Neural progenitor cell (in vitro differentiated cells): ENCODE measurements at places on chromosomes 3 and 15. TPM values are rescaled to one million over a fixed set of nuclear protein-coding genes. Genes with fewer than 3 reads are reported as not detected.
A peak's percentile ranks its signal among the peaks of the same experiment; 100 is the strongest.

- H3K27me3 ChIP-seq: no peaks in the 10 kb centered on the region
- H3K4me1 ChIP-seq: no peaks in the 10 kb centered on the region
- no peaks in the 10 kb centered on the region for H3K36me3 ChIP-seq
- DNase-seq: no peak
- H3K27ac ChIP-seq: no peak overlapping the region
Observed at GRCh38 chr3:14876921-14877333, 58.2 kb downstream of the FGD5 start.

DNA sequence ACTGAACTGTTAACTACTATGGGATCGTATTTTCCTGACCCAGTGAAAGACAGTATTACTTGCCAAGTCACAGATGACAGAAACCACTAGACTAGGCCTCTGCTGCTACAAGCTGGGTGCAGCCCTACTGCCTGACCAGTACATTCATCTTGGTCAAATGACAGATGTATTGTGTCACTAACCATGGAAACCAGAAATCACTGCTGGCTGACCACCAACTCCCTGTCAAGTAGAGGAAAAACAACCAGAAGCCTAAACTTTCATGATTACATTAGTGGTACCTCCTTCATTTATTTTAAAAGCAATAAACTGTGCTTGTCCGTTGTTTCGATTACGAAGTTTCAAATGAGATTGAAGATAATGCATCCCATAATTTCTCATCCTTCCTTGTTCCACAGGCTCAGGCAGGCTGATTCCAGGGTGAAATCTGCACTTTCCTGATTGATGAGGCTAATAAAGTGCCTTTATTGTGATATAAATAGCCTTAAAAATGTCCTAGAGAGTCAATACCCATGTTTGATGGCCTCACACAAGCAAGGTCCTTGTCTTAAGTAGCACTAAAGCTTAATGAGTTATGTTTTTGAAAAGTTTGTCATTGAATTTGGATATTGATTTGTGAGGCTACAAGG lies 309.7 kb downstream of the LSAMP start:
- H3K4me3 ChIP-seq: no peak overlapping the region
- DNase-seq: no peak
- H3K4me1 ChIP-seq: no peaks in the 10 kb centered on the region
- no peak overlapping the region for H3K27ac ChIP-seq
- no peaks in the 10 kb centered on the region for H3K27me3 ChIP-seq

GRCh38 chr15:65369651-65370050 lies 8.2 kb downstream of the IGDCC3 start:
- peaks cover 63% of the 10 kb centered on the region for H3K4me1 ChIP-seq
- no peak for DNase-seq

GRCh38 chr3:106745344-106746168 lies 631.7 kb upstream of the CCDC54 start:
- no peak overlapping the region for H3K4me3 ChIP-seq
- H3K27ac ChIP-seq: no peak overlapping the region
- no peaks in the 10 kb centered on the region for H3K36me3 ChIP-seq
- H3K4me1 ChIP-seq: no peaks in the 10 kb centered on the region

GRCh38 chr15:76642671-76643070 lies 262.5 kb downstream of the SCAPER start:
- no peak overlapping the region for H3K4me3 ChIP-seq
- H3K36me3 ChIP-seq: no peaks in the 10 kb centered on the region
- no peak overlapping the region for H3K27ac ChIP-seq

GRCh38 chr15:58303236-58303635 lies 128.6 kb upstream of the LIPC start:
- peaks cover 22% of the 10 kb centered on the region for H3K4me1 ChIP-seq
- DNase-seq: no peak
- no peaks in the 10 kb centered on the region for H3K27me3 ChIP-seq
- no peak overlapping the region for H3K4me3 ChIP-seq

DNA sequence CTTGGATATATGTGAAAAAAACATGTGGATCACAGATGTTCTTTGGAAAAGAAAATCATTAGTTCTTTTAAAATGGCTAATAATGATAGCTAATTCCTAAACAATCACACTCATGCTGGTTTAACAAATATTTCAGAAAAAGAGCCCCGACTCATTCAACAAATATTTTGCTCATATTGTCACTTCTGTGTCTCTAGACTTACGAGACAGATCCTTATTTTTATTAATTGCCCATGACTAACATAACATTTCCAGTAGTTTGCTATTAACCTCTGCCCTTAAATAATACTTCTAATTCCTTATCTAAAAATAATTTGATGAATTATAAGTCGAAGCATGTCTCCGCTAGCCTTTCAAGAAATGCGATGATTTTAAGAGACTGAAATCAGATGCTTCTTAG lies 70.4 kb downstream of the SATB1 start:
- DNase-seq: no peak
- H3K36me3 ChIP-seq: no peaks in the 10 kb centered on the region
- no peak overlapping the region for H3K4me3 ChIP-seq

DNA sequence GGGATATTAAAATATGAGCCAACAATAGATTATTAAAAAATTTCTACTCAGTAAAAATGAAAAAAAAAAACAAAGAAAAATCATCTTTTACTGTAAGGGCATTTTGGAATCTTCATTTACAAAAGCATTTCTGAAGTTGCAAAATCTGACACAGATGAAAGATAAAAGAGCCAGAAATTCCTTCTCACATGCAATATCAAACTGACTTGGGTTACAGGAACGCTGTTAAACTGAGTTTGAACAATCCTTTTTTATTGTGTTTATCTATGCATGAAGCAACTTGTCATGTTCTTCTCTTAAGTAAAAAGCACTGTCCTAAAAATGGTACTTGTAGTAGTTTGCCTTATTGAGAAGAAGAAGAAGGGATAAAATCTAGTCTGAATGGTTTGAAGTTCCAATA lies 468.5 kb upstream of the KCNMB2 start:
- no peak for DNase-seq
- no peaks in the 10 kb centered on the region for H3K27me3 ChIP-seq
- H3K36me3 ChIP-seq: no peaks in the 10 kb centered on the region
- H3K27ac ChIP-seq: no peak overlapping the region
- no peak overlapping the region for H3K4me3 ChIP-seq
- peaks cover 8% of the 10 kb centered on the region for H3K4me1 ChIP-seq

DNA sequence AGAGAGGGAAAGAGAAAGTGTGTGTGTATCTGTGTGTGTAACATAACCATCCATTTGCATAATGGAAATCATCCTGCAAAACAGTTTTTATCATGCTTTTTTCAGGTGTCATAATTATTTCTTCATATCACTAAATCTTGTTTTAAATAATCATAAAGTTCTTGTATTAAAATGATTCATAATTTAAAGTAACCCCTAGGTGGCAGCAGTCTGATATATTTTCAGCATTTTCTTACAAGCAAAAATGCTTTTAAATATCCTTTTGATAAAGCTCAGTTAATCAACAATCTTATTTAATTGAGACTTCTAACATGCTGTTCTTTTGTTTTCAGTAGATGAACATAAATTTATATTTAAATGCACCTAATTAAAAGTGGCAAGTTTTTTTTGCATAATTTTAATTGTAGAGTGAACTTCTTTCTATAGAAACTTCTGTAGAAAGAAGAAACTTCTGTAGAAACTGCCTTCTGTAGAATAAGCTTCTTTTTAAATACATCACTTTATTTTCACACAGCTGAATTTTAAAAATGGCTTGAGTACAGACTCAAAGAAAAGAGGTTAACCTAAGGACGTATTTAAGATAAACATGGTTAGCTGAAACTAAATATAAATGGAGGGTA lies 72.5 kb downstream of the OPA1 start:
- DNase-seq: no peak
- H3K4me3 ChIP-seq: no peak overlapping the region
- no peaks in the 10 kb centered on the region for H3K27me3 ChIP-seq
- H3K4me1 ChIP-seq: peaks cover 9% of the 10 kb centered on the region
- no peak overlapping the region for H3K27ac ChIP-seq
- H3K36me3 ChIP-seq: peaks cover 22% of the 10 kb centered on the region

DNA sequence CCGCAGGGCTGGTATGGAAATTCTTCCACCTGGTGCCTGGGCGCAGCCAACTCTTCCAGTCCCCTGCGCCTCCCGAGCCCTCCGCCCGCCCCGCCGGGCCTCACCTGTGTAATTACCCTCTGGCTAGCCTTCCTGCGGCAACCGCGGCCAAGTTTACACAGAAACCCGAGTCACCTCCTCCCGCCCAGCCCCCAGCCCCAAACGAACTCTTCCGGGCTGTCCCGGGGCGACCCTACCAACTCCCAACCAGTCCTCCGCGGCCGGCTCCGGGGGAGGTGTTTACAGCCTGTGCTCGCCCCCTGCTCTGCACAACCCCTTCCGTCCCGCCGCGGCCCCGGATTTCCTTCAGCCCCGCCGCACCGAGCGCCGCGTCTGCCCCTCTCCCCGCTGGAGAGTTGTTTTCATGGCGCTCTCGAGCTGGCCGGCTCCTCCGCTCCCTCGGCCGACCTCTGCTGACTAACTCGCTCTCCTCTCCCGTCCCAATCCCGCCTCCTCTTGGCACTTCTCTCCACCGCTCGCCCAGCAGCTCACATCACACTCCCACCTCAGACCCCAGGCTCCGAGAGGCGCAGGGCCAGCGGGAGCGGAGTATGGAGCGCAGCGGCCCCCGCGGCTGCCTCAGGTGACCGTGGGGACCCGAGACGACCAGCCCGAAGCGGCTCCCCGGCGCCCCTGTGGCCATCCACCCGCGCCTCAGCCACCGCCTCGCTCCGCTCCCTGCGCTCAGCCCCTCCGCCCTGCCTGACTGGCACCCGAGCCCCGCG lies 538 bp downstream of the ATOSA start:
- peaks cover 19% of the 10 kb centered on the region for H3K27me3 ChIP-seq
- peak overlapping the region; percentile 88 for H3K4me3 ChIP-seq
- H3K27ac ChIP-seq: peak overlapping the region; percentile 55
- no peaks in the 10 kb centered on the region for H3K36me3 ChIP-seq
- peaks cover 16% of the 10 kb centered on the region for H3K4me1 ChIP-seq
- DNase-seq: peak; percentile 82

GRCh38 chr3:18758047-18758704 lies 333.0 kb upstream of the SATB1 start:
- no peaks in the 10 kb centered on the region for H3K4me1 ChIP-seq
- no peaks in the 10 kb centered on the region for H3K27me3 ChIP-seq
- peak; percentile 80 for DNase-seq
- H3K27ac ChIP-seq: no peak overlapping the region

GRCh38 chr15:72887376-72887775 lies 103.8 kb upstream of the ADPGK start:
- no peaks in the 10 kb centered on the region for H3K4me1 ChIP-seq
- DNase-seq: no peak
- no peaks in the 10 kb centered on the region for H3K27me3 ChIP-seq
- H3K27ac ChIP-seq: no peak overlapping the region
- H3K36me3 ChIP-seq: no peaks in the 10 kb centered on the region
- H3K4me3 ChIP-seq: no peak overlapping the region

DNA sequence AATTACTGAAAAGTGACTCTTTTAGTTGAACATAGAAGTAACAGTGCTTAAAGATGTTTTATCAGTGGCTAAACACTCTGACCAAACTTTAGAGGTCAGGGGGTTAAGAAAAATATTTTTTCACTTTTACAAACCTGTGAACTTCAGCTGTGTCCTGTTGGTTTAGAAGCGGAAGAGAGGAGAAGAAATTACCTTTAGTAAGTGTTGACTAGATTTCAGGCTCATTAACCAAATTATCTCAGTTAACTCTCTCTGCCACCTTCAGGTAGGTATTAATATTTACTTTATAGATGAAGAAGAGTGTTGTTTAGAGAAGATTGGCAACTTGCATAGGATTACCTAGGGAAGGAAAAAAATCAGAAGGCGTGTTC lies 151.9 kb upstream of the CMC1 start:
- no peak overlapping the region for H3K27ac ChIP-seq
- H3K36me3 ChIP-seq: no peaks in the 10 kb centered on the region
- no peaks in the 10 kb centered on the region for H3K4me1 ChIP-seq
- no peaks in the 10 kb centered on the region for H3K27me3 ChIP-seq
- no peak for DNase-seq

GRCh38 chr15:39786447-39787056 lies 3.9 kb upstream of the FSIP1 start:
- no peak overlapping the region for H3K27ac ChIP-seq
- DNase-seq: peak; percentile 80
- H3K4me3 ChIP-seq: no peak overlapping the region
- H3K27me3 ChIP-seq: no peaks in the 10 kb centered on the region
- no peaks in the 10 kb centered on the region for H3K36me3 ChIP-seq

DNA sequence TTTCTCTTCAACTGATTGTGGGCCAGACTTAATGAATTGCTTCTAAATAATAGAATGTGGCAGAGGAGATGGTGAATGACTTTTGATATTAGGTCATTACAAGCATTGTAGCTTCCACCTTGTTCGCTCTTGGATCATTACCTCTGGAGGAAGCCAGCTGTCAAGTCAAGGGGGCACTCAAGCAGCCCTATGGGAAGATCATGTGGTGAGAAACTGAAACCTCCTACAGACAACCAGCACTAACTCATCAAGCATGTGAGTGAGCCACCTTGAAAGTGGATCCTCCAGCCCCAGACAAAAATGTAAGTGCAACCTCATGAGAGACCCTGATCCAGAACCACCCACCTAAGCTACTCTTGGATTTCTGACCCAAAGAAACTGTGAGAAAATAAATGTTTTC lies 109.8 kb upstream of the TBC1D5 start:
- DNase-seq: no peak
- no peaks in the 10 kb centered on the region for H3K27me3 ChIP-seq
- H3K27ac ChIP-seq: no peak overlapping the region

GRCh38 chr15:40736575-40736974 lies 18.5 kb downstream of the RMDN3 start:
- no peak overlapping the region for H3K27ac ChIP-seq
- no peaks in the 10 kb centered on the region for H3K36me3 ChIP-seq
- H3K27me3 ChIP-seq: no peaks in the 10 kb centered on the region

DNA sequence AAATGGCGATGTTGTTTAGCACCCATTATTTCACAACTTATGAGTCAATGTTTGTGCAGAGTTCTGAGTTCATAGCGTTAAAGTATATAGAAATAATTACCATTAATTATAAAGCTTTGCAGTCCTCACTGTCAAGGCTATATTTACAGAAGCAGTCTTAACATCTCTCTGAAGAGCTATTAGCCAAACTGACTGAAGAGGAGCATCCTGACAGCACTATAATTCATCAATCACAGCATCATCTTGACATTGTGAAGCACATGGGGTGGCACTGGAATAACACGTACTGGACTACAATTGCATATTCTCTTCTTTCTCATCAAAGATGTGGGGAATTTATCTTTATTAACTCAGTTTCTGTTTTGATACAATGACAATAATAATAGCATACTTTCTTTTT lies 260.6 kb upstream of the MME start:
- no peaks in the 10 kb centered on the region for H3K36me3 ChIP-seq
- no peak overlapping the region for H3K4me3 ChIP-seq
- H3K27me3 ChIP-seq: no peaks in the 10 kb centered on the region
- H3K4me1 ChIP-seq: no peaks in the 10 kb centered on the region
- no peak for DNase-seq

The GAP43 gene
- total RNA-seq: 5.0 and 8.5 TPM in 2 replicates

The ASB7 gene
- total RNA-seq: 15.3 and 18.3 TPM in 2 replicates

The SNX22 gene
- total RNA-seq: 4.0 and 6.4 TPM in 2 replicates

The CHCHD6 gene
- 35.7 and 46.2 TPM in 2 replicates for total RNA-seq

The GOLGA6L4 gene
- 0.19 and 0.28 TPM in 2 replicates for total RNA-seq

The SV2B gene
- total RNA-seq: 0.02 and 0.19 TPM in 2 replicates
